Endodermal cell (in vitro differentiated cells): ENCODE measurements at places on chromosomes 12 and 14. TPM values are rescaled to one million over a fixed set of nuclear protein-coding genes. Genes with fewer than 3 reads are reported as not detected.

HHIPL1 gene
- total RNA-seq = 3.4 TPM in 2 replicates

SRSF5 gene
- total RNA-seq = 291 and 307 TPM in 2 replicates

ZC2HC1C gene
- 2.2 to 3.2 TPM (median 2.7 TPM) in 3 replicates for total RNA-seq

GALNT16 gene
- 6.0 to 8.0 TPM (median 6.8 TPM) in 3 replicates for total RNA-seq

ST8SIA1 gene
- total RNA-seq = 12.3 to 15.8 TPM (median 13.3 TPM) in 3 replicates

ZBTB42 gene
- 8.0 and 8.4 TPM in 2 replicates for total RNA-seq

TCP11L2 gene
- 15.3 and 16.8 TPM in 2 replicates for total RNA-seq

C1R gene
- 2.1 to 3.9 TPM (median 2.9 TPM) in 3 replicates for total RNA-seq

LRRIQ1 gene
- total RNA-seq = 5.2 to 7.4 TPM (median 6.2 TPM) in 3 replicates

SCN8A gene
- 6.9 and 9.7 TPM in 2 replicates for total RNA-seq

EXOC3L4 gene
- total RNA-seq = 1.8 to 2.5 TPM (median 2.5 TPM) in 3 replicates

SLC8A3 gene
- total RNA-seq = 0.09 and 0.14 TPM in 2 replicates

OR6J1 gene
- total RNA-seq = not detected in 2 replicates

FBRSL1 gene
- 36.9 to 74.9 TPM (median 71.8 TPM) in 3 replicates for total RNA-seq

SPTSSA gene
- total RNA-seq = 28.5 and 29.6 TPM in 2 replicates

ZNF605 gene
- total RNA-seq = 7.9 to 14.6 TPM (median 12.8 TPM) in 3 replicates

PMCH gene
- not detected in 3 replicates for total RNA-seq

SSTR1 gene
- 0.69 to 3.0 TPM (median 0.82 TPM) in 3 replicates for total RNA-seq

CLEC7A gene
- not detected in 2 replicates for total RNA-seq

ZNF219 gene
- total RNA-seq = 59.6 to 65.5 TPM (median 60.9 TPM) in 3 replicates

FOS gene
- total RNA-seq = 10.0 to 26.2 TPM (median 10.3 TPM) in 3 replicates

KLHL33 gene
- total RNA-seq = 0.09 TPM in 2 replicates

INSM2 gene
- 0.18 TPM in 1 of 2 replicates, not detected in the other for total RNA-seq

CYP46A1 gene
- 0.38 to 0.55 TPM (median 0.46 TPM) in 3 replicates for total RNA-seq

CCDC175 gene
- 0.53 TPM in 1 of 2 replicates, not detected in the other for total RNA-seq

MYF6 gene
- not detected in 2 replicates for total RNA-seq

ART4 gene
- not detected in 2 replicates for total RNA-seq

RBMS2 gene
- 26.3 to 38.9 TPM (median 38.1 TPM) in 3 replicates for total RNA-seq

CLEC1A gene
- not detected in 2 replicates for total RNA-seq

CLBA1 gene
- total RNA-seq = 11.9 and 12.5 TPM in 2 replicates

HCAR3 gene
- not detected in 3 replicates for total RNA-seq

PGF gene
- 5.0 TPM in 2 replicates for total RNA-seq

SMCO2 gene
- total RNA-seq = 1.0 TPM in 1 of 2 replicates, not detected in the other

MYL2 gene
- 0.50 to 0.89 TPM in 2 of 3 replicates, not detected in the other for total RNA-seq

KRT1 gene
- total RNA-seq = not detected in 2 replicates

WNT1 gene
- not detected in 2 replicates for total RNA-seq

ASCL1 gene
- total RNA-seq = not detected in 3 replicates

FAM90A1 gene
- total RNA-seq = not detected in 3 replicates

DTX1 gene
- total RNA-seq = 2.2 to 4.9 TPM (median 4.4 TPM) in 3 replicates

MVK gene
- 19.8 and 22.6 TPM in 2 replicates for total RNA-seq

KRT75 gene
- total RNA-seq = not detected in 2 replicates

TBK1 gene
- 25.1 to 37.0 TPM (median 30.0 TPM) in 3 replicates for total RNA-seq

TOX4 gene
- 61.5 to 69.3 TPM (median 64.1 TPM) in 3 replicates for total RNA-seq

AMDHD1 gene
- total RNA-seq = 0.49 to 0.71 TPM (median 0.65 TPM) in 3 replicates

MARS1 gene
- 254 and 256 TPM in 2 replicates for total RNA-seq

BRF1 gene
- 35.2 and 44.5 TPM in 2 replicates for total RNA-seq

NID2 gene
- total RNA-seq = 1.5 to 2.9 TPM (median 2.9 TPM) in 3 replicates

CARMIL3 gene
- 2.1 to 5.0 TPM (median 2.6 TPM) in 3 replicates for total RNA-seq

CSRP2 gene
- 74.7 and 78.4 TPM in 2 replicates for total RNA-seq

CCDC38 gene
- total RNA-seq = 0.35 TPM in 1 of 2 replicates, not detected in the other

MMP14 gene
- 150 to 213 TPM (median 181 TPM) in 3 replicates for total RNA-seq

FOXG1 gene
- total RNA-seq = 0.04 and 0.11 TPM in 2 replicates

STX2 gene
- total RNA-seq = 18.4 and 20.2 TPM in 2 replicates

BCL2L14 gene
- 9.9 and 10.5 TPM in 2 replicates for total RNA-seq

TNS2 gene
- total RNA-seq = 10.2 and 10.9 TPM in 2 replicates
